NCI-H446 treated with DMSO at 0.1 percent for 48 hours (cell line): ENCODE measurements at places on chromosomes 13 and 19.

- DNase-seq: no peak
Measured at GRCh38 chr19:55172741-55173140, 6.3 kb upstream of the DNAAF3 start.

- DNase-seq: no peak
Measured at GRCh38 chr13:23074075-23074828, 106.5 kb upstream of the SGCG start.

- no peak for DNase-seq
Measured at GRCh38 chr13:102017248-102017647, 384.6 kb downstream of the FGF14 start.

DNA sequence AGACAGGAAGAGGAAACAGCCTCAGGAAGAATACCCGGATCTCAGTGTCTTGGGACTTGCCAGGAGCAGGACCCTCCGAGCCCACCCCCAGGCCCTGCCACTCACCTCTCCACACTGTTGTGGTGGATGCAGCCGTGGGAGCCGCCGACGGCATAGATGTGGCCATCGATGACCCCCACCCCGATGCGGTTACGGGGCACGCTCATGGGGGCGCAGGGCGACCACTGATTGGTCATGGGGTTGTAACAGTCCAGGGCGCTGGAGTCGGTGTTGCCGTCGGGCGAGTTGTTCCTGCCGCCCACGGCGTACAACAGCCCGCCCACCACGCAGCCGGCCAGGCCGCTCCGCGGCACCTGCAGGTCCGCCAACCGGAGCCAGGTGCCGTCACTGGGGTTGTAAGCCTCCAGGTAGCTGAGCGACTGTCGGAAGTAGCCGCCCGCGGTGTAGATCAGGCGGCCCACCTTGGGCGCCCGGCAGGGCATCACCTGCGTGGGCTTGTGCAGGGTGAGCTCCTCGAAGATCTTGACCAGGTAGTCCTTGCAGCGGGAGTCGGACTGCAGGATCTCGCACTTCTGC is 11.6 kb downstream of the KEAP1 start:
- DNase-seq: no peak

DNA sequence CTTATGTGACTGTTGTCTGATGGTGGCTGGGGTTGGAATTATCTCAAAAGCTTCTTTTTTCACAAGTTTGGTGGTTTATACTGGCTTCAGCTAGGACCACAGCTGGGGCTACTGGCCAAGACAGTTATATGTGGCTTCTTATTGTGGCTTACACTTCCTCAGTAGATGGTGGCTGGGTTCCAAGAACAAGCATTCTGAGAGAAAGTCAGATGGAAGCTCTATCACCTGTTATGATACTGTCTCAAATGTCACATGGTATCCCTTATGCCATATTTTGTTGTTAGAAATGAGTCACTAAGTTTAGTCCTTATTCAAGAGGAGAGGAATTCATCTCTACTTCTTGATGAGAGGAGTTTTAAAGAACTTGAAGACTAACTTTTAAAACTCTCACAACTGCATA is 41.6 kb downstream of the NDFIP2 start:
- DNase-seq: no peak

- DNase-seq: peak; percentile 47
Measured at GRCh38 chr13:27374650-27375049, 49.8 kb upstream of the GTF3A start.
